ENCODE measurements at places on chromosomes 6 and 20.

GRCh38 chr20:2311329-2311728 is 15.5 kb downstream of the TGM3 start:
- no peak for DNase-seq

DNA sequence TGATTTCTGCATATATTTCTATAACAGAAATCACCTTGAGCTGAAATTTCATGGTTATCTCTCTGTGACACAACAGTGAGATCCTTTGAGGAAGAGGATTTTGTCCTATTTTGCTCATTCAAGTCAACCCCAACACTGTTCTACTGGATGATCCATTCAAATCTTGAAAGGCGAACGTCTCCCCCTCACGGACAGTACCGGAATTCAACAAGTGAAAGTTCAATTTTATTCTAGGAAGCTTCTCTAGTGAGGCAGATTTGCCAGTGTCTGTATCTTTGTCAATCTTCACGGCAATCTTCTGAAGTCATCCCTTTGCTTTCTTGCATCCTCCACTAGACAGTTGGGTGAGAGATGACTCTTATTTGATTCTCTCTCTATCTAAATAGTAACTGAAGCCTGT is 91.7 kb upstream of the PDE7B start:
- DNase-seq = no peak

DNA sequence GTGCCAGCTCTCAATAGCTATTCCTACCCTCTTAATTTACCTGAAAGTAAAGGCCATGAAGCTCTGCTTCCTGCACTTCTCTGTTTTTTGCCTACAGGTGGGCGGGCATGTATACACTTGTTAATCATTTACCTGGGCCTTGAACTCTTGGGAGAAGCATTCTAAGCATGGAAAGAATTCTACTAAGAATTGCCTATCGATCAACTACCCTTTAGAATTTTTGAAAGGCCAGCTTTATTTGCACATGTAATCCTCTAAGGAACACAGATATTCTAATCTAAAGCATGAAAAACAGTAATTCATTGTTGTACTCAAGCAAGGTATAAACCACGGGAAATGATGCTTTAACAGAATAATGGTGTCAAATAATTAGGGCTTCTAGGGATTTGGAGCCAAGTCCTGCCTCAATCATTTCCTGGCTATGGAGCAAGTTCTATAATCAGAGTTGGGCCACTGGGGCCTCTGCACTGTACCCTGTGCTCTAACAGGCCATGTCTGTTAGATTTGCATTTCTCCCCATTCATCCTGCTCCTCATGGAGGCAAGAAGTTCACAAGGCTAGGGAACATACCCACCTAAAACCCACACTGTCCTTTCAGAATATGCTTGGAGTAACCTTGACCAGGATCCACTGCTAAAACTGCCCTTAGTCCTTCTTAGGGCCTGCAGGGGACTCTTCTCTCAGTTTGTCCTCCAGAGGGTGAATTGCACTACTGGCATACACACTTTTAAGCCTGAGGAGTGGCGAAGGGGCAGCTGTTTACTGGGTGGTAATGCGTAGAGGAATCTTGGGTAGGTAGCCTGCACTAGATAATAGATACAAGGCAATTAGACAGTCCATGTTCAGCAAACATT is 276.4 kb upstream of the JAG1 start:
- DNase-seq = no peak

DNA sequence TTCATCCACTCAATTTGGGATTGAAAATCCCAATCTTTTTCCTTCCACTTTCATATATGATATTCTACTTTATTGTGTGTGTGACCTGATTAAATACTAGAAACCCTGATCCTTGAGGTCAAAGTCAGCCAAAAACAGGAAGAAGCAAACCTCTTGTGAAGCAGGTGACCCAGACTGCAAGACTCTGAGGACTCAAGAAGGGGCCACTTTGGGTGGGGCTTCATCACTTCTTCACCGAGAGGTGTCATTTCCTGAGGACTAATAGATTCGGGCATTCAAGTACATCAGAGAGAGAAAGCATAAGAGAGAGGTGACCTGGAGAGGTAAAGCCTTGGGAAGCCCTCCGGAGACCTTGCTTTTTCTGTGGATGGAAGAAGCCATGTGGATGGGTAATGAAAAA is 129.0 kb downstream of the CFAP61 start:
- DNase-seq = no peak

GRCh38 chr6:105628156-105628860 is 225.4 kb upstream of the PREP start:
- no peak for DNase-seq

DNA sequence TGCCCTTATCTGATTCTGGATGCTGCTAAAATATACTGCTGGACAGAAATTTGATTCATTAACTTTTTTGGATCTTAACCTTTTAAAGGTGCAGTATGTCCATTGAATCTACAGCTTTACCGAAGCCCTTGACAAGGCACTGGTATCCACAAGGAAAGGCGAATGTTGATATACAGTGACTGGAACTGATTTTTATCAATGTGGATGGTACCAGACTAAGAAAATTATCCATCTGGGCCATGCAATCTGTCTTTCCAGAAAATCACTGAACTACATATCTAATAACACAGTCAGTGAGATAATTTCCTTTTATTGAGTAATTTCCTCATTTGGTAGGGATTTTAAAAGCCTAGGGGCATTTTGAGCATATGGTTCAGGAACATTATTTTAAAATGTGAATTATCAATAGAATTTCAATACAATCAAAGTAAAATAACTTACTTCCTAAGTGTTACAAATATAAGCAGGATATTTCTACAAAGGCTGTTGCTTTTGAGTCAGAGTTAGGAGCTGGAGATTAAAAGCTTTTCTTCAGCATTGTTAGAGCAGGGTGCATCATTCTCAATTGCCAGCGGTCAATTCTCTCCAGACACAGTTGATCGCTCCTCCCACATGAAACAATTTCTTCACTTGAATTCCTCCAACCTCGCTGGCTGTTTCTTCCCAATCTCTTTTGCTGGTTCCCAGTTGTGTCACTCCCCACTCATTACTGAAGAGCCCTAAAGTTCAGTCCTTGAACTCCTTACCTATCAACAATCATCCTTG is 585.3 kb upstream of the FLRT3 start:
- DNase-seq = no peak

DNA sequence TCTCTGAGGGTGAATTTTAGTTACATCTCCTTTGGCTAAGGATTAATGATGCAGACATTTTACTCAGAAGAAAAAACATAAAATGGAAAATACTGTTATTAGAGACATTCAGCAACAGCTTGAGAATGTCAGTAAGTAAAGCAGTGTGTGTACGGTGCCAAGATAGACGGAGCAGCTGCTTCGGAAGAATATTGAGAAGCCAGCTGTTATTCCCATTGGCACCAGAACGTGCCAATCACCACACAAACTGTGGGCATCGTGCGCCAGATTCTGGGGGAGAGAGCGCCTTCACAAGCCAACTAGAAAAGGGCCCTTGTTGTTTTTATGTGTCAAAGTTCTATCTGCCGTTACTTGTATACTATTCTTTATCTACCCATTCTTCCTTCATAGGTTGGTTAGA is 163.4 kb downstream of the MTFR2 start:
- DNase-seq = no peak

DNA sequence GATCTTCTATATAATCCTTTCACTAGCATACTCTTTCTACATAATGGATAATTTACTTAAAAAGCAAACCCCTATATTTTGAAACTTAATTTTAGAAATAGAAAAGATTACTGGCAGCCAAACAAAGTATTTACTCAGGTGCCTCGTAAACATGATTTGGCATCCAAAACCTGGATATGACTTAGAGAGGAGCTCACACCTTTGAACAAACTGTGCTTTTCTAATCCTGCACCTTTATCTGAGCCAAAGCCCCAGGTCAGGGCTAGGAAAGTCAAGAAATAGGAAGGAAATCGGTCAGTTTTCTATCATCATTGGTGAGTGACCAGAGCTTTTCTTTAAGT is 170.9 kb downstream of the PHF3 start:
- no peak for DNase-seq

GRCh38 chr6:87575423-87575822 is 14.4 kb downstream of the RARS2 start:
- no peak for DNase-seq

- DNase-seq = no peak
Measured at GRCh38 chr6:157329829-157330228, 6.5 kb upstream of the TMEM242 start.

DNA sequence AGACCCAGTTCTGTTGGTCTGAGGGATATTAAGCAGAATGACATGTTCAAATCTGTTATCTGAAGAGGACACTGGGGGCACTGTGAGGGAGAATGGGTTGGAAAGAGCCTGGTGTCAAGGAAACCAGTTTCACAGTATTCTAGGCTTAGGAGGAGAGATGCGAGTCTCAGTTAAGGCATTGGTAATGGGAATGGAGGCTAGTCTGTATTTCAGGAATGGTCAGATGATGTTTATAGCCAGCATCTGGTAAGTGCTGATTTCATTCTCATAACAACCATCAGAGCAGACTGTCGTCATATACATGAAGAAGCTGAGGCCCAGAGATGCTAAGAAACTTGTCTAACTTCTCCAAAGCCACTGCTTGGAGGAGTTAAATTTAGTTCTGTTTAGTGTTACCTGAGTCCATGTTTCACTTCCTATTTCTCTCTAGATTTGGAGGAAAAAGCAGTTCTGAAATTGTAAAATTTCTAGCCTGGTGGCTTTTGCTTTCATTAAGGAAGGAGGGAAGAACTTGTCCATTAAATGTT is 242.0 kb downstream of the ARID1B start:
- DNase-seq = no peak

- no peak for DNase-seq
Measured at GRCh38 chr20:13430346-13431002, 208.3 kb downstream of the TASP1 start.

GRCh38 chr6:71444222-71444621 is 155.6 kb downstream of the OGFRL1 start:
- no peak for DNase-seq

GRCh38 chr6:83429857-83430610 is 817 bp downstream of the ME1 start:
- no peak for DNase-seq

GRCh38 chr20:1174787-1175186 is 10.0 kb downstream of the TMEM74B start:
- no peak for DNase-seq

GRCh38 chr6:43657221-43657802 is 12.5 kb downstream of the RSPH9 start:
- no peak for DNase-seq

DNA sequence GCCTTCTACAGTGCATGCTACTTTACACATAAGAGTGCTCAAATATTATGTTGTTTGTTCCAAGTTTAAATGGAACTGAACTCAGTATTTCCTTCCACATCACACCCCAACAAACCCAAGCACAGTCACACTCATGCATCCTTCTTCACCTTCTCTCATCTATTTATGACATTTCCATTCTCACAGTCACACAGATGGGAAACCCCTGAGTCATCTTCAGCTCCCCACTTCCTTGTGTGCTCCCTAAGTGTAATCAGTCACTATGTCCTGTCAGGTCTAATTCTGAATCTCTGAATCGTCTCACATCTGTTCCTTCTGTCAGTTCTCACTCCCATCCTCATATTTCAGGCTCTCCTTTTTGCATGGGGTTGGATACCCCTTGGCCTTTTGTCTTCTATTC is 96.0 kb downstream of the RIMS1 start:
- DNase-seq = no peak

All from pulmonary artery endothelial cell (primary cell).